ENCODE measurements at places on chromosomes 7 and 10. TPM values are rescaled to one million over a fixed set of nuclear protein-coding genes. Genes with fewer than 3 reads are reported as not detected.

ADIRF gene
- not detected for total RNA-seq

MRPS16 gene
- total RNA-seq, result 51.3 TPM

UTF1 gene
- total RNA-seq, result not detected

ATOH7 gene
- not detected for total RNA-seq

SLIT1 gene
- 0.11 TPM for total RNA-seq

SUN3 gene
- not detected for total RNA-seq

TRIL gene
- not detected for total RNA-seq

DNA sequence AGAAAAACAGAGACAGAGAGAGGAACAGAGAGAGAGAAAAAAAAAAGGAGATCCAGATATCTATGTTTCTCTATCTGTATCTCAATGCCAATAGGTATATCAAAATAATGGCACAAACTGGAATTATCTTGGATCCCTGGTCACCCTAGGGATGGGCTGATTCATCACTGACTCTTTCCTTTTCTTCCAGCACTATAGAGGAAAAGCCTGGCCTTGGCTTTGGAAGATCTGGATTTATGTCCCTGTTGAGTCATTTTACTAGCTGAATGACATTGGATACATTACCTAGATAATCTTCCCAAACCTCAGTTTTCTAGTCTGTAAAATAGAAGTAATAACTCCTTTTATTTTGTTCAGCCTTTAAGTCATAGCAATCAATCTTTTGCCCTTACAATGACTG lies 152.8 kb upstream of the GDF10 start:
- no peak for DNase-seq

DNA sequence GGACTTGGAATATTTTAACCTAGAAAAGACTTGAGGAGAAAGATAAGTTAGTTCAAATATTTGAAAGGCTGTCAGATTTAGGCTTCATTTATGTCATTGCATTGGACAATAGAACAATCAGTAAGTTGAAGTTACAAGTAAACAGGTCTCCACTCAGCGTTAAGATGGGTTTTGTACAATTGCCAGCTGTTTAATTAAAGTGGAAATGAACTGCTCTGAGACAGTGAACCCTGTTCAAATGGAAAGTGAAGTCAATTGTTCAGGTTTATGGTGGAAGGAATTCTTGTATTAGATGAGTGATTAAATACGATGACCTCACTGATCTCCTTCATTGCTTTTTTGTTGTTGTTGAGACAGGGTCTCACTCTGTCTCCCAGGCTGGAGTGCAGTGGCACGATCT lies 151.7 kb downstream of the PLXDC2 start:
- DNase-seq, result no peak

GRCh38 chr7:124032369-124033094 lies at the start of gene TMEM229A:
TSS of gene TMEM229A (minus strand) at chr7:124033067. CDS start at chr7:124033003, 64 bp downstream.
- no peak for DNase-seq

GRCh38 chr10:101536800-101537199 lies 51.3 kb downstream of the POLL start:
- peak; percentile 32 for DNase-seq

- DNase-seq, result no peak
These were observed 1.3 kb downstream of the LSMEM1 start for GRCh38 chr7:112481833-112482670.

DNA sequence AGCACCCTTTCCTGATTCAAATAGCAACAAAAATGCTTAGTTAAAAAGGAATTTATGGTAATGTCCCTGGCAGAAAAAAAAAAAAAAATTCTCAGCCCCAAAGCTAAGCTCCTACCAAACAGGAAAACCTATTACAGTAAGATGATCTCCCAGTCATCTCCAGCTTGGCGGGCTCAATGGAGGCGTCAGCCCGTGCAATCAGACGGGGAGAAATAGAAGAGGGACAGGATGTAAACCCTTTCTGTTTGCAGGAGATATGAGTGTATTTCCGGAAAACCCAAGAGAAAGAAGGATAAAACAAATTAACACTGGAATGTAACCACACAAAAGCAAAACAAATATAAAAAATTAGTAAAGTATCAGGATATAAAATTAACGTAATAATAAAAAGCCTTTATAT lies 242.8 kb downstream of the TCERG1L start:
- no peak for DNase-seq

- peak; percentile 62 for DNase-seq
These were observed at the start of gene PALD1 for GRCh38 chr10:70478191-70479164. TSS of gene PALD1 (plus strand) at chr10:70478767. CDS start at chr10:70525952, 47,185 bp downstream.

DNA sequence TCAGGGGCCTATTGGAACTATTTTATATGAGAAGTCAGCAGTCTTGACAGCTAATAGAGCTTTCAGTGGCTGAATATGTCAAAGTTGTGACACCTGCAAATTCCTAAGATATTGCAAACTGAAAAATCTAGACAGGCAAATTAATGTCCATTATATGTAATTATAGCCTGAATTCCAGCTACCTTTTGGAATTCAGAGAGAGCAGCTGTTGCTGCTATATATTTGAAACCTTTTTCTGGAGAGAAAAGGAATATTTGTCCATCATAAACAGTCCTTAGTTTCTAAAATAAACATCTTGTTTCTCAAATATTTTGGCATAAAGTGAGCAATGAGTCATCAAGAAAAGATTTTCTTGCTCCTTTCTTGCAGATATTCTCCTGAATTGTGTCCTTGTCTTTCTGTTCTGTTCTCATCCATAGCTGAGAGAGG lies 408.9 kb upstream of the SEMA3D start:
- no peak for DNase-seq

- no peak for DNase-seq
These were observed 71.2 kb downstream of the SVIL start for GRCh38 chr10:29563420-29564035.

DNA sequence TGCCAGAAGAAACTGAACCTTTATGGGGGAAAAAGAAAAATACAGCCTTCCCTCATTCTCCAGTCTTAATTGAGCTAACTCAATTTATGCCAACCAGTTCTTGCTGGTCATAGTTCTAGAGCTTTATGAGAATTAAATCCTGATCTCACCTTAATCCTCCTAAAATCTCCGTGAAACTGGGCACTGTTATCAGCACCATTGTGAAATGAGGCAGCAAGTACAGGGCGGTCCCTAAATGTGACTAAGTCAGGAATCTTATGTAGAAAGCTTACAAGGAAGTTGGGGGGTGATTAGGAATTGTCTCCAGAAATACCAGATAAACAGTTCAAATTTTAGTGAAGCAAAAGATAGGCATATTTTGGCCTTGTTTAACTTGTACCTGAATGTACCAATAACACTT lies 10.7 kb upstream of the INSYN2A start:
- no peak for DNase-seq

DNA sequence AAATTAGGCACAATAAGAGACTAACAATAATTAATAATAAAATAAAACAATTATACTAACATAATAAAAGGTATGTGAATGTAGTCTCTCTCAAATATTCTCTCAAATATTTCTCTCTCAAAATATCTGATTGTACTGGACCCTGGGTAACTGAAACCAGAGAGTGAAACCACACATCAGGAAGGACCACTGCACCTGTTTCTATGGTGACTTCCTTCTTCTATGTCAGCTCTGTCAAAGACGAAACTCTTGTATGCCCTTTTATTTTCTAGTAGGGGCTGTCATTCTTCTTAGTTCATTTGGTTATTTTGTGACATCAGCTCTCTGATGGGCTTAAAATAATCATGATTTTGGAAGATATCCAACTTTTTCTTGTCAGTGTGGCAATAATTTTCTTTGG lies 428.0 kb upstream of the TPK1 start:
- no peak for DNase-seq

GRCh38 chr7:49873420-49873819 lies 100.0 kb downstream of the VWC2 start:
- no peak for DNase-seq

DNA sequence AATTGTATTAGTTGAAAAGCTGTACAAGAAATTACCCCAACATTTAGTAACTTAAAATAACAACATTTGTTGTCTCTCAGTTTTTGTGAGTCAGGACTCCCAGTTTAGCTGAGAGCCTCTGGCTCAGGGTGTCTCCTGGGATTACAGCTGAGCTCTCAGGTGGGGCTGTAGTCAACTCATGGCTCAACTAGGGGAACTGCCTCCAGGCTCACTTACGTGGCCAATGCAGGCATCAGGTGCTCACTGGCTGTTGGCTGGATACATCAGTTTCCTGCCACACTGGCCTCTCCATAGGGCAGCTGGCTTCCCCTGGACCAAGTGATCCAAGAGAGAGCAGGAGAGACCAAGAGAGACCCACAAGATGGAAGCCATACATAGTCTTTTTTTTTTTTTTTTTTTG lies 17.5 kb downstream of the CCNY start:
- no peak for DNase-seq

DNA sequence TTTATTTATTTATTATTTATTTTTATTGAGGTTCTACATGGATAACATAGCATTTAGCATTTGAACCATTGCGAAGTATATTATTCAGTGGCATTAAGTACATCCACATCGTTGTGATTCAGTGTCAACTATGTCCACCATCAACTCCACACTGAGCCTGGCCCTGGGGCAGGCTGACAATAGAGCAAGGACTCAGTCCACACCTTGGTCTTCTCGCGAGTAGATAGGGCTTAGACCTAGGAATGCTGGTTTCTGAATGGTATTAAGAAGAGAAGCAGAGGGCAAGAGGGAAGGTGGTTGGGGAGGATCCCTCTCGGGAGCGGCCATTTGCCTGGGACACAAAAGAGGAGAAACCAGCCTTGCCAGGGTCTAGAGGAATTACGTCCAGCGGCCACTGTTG lies 599.2 kb upstream of the MGMT start:
- DNase-seq, result no peak

DNA sequence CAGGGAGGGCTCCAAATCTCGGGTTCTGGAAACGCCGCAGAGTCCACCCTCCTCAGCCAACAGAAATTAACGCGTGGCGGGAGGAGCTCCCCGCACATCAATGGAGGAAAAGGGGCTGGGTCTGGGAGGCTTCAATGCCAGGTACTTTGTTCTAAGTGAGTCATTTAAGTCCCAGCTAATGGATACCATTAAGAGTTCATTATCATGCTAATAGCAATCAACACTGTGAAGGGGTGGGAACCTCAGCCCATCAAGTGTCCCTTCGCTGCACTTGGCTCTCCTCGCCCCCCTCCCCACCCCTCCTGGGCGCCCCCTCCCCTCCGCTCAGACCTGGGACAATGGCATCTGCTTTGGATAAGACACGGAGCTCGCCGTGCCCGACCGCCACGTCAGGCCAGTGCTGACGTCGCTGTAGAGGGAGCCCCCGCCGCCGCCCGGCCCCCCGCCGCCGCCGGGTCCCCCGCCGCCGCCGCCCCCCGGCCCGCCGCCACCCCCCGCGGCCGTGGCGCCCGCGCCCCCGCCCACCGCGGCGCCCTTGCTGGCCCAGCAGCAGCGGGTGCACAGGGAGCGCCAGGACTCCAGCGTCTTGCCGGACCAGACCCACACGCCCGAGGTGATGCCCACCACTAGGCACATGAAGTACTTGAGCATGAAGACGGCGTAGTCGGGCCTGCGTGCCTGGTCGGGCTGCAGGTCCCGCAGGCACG lies 2.9 kb downstream of the FZD8 start:
- no peak for DNase-seq

GRCh38 chr10:61821693-61822092 lies 79.8 kb upstream of the ARID5B start:
- DNase-seq, result no peak

DNA sequence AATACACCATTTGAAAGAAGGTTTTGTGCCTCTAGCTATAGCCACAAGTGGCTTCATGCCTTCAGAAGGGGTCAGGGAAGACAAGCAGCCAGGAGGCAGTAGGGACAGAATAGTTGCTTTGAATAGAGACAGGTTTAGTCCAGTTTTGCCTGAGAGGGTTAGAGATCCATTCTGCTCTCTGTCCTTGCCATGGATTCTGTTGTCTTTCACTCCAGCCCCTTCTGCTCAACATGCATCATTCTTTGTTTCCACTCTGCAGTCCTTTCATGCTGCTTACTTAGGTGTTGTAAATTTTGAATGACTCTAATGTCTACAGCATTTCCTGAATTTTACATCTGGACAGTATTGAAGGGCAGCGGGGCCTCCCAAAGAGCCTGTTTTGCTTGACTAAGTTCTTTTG lies 60.3 kb downstream of the CNTNAP2 start:
- DNase-seq, result no peak

- no peak for DNase-seq
These were observed 8.0 kb upstream of the MBL2 start for GRCh38 chr10:52780391-52781155.

GRCh38 chr10:87803328-87803727 lies 14.7 kb downstream of the ATAD1 start:
- DNase-seq, result no peak

DNA sequence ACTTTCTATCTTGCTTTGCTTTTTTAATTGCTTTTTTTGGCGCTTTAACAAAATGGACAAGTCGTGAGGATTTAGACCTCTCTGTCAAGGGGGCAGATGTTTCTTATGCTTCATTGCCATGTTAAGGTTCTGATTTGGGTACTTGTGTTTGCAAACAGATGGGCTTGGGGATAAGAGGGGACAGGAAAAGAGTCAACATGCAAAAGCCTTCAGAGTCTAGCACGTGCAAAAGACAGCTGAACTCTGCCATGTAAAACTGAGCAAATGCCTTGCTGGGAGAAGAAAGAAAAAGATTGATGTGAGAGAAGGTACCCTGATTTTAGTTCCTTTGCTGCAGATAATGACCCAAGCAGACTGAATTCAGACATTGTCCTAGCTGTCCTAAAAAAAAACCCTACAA lies 173.1 kb downstream of the KIAA1217 start:
- no peak for DNase-seq

DNA sequence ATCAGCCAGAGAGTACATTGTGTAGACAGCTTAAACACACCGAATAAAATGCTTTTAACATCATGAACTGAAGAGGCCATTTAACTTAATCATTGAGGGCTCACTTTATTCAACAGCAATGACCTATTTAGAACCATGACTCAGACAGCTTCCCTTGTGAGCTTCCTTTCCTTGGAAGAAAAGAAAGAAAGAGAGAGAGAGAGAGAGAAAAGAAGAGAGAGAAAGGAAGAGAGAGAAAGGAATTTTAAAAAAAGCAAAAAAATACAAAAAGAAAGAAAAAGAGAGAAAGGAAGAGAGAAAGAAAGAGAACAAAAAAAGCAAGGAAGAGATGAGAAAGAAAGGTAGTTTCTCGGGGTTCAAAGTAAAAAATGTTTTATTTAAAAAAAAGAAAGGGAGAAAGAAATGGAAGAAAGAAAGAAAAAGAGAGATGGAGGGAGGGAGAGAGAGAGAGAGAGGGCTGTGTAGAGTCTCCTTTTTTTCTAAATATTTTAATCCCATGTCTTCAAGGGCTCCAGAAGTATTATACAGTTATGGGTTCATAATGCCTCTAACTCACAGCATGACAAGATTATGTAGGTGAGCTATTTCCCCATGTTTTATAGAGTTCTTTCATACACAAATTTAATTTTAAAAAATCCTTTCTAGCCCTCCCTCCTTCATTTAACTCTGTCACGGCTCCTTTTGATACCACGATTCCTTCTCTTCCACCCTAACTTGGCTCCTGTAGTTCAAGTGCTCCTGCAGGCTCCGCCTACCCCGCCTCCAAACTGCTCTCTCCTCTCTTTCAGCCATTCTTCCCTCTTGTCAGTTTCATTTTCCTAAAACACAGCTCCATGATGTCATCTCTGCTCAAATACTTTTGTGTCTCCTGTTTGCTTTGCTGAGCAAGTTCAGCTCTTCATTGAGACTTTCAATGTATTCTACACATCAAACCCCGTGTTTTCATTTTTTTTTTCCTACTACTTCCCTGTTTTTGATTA lies 85.5 kb downstream of the PRTFDC1 start:
- no peak for DNase-seq
